Placental pericyte (primary cell): ENCODE measurements at places on chromosomes 4 and X. TPM values are rescaled to one million over a fixed set of nuclear protein-coding genes. Genes with fewer than 3 reads are reported as not detected.

HSFX4 gene
- total RNA-seq, result not detected in 2 replicates

FAT1 gene
- 122 and 317 TPM in 2 replicates for total RNA-seq

RENBP gene
- 3.6 and 6.6 TPM in 2 replicates for total RNA-seq

REPS2 gene
- total RNA-seq, result 0.14 and 0.66 TPM in 2 replicates

UBE2D3 gene
- 558 and 577 TPM in 2 replicates for total RNA-seq

BANK1 gene
- 0.14 and 0.22 TPM in 2 replicates for total RNA-seq

HSPA4L gene
- total RNA-seq, result 1.8 and 3.7 TPM in 2 replicates

PABPC1L2A gene
- not detected in 2 replicates for total RNA-seq

TLR1 gene
- total RNA-seq, result 0.44 and 1.1 TPM in 2 replicates

SPINK2 gene
- total RNA-seq, result not detected in 2 replicates

SLITRK2 gene
- total RNA-seq, result not detected in 2 replicates

ATP6AP2 gene
- 90.9 and 124 TPM in 2 replicates for total RNA-seq

ERAS gene
- 0.22 TPM in 1 of 2 replicates, not detected in the other for total RNA-seq

ANKRD17 gene
- 49.2 and 68.4 TPM in 2 replicates for total RNA-seq

UFSP2 gene
- 34.6 and 38.7 TPM in 2 replicates for total RNA-seq
